ENCODE measurements at places on chromosomes 5 and 9.

DNA sequence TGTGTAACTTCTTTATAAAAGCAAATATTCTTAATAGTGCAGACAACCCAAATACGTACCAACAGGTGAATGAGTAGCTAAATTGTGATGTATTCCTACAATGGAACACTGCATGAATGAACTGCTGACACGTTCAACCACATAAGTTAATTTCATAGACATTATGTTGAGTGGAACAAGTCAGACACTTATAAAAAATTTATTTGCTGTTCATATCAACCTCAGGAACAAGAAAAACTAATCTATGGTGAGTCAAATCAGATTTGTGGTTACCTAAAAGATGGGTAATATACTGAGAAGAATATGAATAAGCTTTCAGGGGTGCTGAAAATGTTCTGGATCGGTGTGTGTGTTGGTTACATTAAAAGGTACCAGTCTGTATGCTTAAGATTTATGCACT lies 35.7 kb downstream of the INVS start:
- DNase-seq = no peak

DNA sequence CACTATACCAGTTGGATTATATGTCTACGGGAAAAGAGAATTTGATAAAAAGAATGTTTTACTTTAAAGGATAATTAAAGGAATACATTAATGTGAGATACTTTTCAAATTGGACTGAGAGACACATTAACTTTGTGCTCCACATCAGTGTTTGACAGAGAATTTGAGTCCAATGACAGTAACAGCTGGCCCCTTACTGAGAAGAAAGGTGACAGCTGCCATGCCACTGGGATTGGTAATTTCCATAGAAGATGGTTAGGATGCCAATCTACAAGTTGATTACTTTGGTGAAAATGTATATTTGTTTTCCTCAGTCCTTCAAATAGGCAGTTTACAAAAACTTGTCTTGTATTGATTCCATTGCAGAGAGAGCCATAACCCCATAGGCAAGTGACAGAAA lies 578.4 kb downstream of the SLCO4C1 start:
- no peak for DNase-seq

- DNase-seq = no peak
Observed at GRCh38 chr5:105817416-105817815, 1853.3 kb downstream of the EFNA5 start.

GRCh38 chr9:111975709-111976108 lies 79.1 kb downstream of the UGCG start:
- no peak for DNase-seq

GRCh38 chr5:83492331-83492730 lies 20.8 kb downstream of the VCAN start:
- no peak for DNase-seq

DNA sequence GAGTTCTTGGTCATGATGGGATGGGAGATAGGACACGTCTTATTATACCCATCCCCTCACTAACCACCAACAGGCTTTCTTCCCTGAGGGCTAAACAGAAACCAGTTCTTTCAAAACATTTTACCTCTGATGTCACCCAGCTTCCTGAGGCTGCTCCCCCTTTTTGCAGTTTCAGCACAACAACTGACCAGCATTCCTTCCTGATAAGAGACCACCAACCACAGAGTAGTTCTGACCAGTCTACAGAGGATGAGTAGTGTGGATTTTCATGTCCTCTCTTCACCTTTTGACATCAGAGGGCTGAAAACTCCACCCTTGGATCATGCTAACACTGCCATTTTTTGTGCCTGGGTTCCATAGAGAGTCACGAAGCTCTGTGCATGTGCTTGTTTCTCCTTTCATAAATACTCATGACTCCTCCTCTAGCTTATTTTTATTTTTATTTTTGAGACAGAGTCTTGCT lies 82.6 kb downstream of the OSTF1 start:
- no peak for DNase-seq
